ENCODE measurements at places on chromosomes 5 and 9.

GRCh38 chr5:75660678-75661465, 49.6 kb downstream of the ANKDD1B start:
- no peak for DNase-seq

GRCh38 chr9:137589441-137590122, 730 bp downstream of the ZMYND19 start:
- DNase-seq = no peak

DNA sequence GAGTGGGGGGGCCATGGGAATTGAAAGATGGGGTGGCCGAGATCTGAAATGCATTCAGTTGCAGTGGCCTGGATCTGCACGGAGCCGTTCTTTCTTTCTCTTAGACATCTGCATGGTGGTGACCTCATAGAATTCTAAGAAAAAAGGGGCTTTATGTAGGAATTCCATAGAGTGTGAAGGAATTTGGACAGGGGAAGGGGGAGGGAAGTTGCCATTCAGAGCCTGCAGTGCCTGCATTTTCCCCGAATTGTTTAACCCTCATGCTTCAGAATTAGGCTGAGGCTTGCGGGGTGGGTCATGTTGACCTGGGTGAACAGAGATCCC, 4.9 kb downstream of the NEK6 start:
- no peak for DNase-seq

DNA sequence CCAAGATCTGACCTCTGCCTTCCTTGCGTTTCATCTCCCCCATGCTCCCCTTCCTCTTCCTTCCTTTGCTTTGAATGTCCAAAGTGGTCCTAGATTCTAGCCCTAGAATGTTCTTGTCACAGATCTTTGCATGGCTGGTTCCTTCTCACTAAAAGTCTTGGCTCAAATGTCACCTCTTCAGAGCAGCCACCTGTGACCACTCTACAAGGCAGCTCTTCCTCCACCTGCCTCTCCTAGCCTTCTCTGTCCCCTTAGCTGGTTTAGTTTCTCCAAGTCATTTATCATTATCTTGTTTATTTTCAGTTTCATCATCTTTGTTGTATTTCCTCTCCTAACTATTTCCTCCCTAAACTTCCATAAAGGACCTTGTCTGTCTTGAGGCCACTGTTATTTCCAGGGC, 7.1 kb upstream of the OCLN start:
- no peak for DNase-seq

DNA sequence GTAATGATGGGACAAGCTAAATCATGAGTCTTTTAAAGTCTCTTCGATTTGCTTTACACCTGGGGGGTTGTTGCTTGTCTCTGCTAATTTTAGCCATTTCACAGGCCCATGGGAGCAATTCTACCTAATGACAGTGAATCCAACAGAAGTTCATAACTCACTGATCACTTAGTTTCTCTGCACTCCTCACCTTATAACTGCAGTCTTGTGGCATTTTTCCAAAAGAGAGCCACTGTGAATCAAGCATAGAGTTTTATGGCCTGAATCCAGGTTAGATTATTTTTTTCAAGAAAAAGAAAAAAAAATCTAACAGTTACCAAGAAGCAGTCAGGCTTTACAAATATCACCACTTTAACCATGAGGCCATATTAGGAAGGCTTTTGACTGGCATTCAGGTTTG, 1.5 kb upstream of the IL7R start:
- DNase-seq = no peak

DNA sequence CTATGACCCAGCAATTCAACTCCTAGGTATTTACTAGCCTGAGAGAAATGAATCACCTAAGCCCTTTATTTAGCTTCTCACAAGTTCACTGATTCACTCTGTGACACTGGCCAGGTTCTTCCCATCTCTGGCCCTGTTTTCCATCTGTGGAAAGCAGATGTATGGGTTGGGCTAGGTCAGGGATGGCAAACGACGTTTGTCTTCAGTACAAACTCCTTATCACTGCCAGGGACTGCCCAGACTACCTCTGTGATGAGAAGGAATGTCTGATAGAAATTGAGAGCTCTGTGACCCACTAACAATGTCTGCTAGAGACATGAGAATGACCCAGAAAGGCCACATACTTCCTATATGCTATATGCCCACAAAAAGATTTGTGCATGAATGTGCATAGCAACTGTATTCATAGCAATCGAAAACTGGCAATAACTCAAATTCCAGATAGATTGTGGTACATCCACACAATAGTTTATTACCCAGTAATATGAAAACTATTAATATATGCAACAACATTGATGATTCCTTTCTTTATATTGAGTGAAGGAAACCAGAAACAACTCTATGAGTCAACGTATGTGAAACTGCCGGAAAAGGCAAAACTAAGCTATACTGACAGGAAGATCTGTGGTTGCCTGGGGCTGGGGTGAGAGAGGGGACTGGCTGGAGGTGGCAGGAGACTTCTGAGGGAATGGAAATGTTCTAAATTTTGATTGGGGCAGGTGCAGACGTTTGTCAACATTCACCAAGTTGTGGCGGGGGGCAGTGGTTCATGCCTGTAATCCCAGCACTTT, 32.0 kb upstream of the ADAM19 start:
- no peak for DNase-seq

DNA sequence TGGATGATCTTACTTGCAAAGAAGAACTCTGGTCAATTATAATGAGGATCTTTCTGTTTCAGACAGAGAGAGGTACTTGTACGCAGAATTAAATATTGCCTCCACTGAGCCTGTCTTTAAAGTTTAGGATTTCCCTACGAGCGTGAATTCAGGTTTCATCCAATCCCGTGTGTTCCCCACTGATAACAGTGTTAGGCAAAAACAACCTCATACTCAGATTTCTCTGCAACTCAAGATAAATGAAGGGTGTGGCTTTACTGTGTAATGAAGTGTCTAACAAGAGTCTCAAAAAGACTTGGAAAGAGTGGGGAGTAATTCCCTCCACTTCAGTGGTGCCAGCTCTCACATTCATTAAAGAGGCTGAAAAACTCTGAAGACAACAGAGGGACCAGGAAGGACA, 53.2 kb upstream of the ACO1 start:
- DNase-seq = no peak

DNA sequence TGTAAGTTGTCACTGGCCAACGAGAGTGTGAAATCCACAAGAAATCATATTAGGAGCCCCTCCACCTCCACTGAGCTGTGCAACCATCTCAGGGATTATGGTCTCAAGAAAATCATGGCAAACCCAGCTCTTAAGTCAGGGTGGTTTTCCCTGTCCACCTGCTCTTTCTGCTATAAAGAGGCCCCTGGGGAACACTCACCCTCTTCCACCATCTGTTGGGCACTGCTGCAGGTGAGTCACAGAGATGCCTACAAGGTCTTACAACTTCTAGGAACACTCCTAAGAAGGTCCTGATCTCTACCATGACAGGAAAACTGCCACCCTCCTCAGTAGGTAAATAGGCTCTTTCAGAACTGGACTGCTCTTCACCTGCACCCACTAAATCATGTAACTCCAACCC, 61.8 kb downstream of the DRD1 start:
- DNase-seq = no peak

DNA sequence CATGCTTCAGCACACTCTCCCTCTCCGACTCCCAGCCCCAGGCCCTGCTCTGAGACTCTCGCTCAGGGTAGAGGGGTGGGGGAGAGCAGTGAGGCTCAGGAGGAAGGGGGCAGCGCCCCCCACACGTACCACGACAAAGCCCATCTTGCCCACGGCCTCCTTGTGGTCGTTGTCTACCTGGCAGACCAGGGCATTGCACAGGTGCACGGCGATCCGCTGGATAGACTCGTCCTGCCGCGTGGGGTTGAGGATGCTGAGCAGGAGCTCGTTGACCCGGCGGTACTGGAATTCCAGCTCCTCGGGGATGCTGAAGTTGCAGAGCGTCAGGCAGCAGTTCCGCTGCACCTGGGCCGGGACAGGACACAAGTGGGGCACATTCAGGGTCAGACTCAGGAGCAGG, 18.5 kb upstream of the ZDHHC12 start:
- no peak for DNase-seq

DNA sequence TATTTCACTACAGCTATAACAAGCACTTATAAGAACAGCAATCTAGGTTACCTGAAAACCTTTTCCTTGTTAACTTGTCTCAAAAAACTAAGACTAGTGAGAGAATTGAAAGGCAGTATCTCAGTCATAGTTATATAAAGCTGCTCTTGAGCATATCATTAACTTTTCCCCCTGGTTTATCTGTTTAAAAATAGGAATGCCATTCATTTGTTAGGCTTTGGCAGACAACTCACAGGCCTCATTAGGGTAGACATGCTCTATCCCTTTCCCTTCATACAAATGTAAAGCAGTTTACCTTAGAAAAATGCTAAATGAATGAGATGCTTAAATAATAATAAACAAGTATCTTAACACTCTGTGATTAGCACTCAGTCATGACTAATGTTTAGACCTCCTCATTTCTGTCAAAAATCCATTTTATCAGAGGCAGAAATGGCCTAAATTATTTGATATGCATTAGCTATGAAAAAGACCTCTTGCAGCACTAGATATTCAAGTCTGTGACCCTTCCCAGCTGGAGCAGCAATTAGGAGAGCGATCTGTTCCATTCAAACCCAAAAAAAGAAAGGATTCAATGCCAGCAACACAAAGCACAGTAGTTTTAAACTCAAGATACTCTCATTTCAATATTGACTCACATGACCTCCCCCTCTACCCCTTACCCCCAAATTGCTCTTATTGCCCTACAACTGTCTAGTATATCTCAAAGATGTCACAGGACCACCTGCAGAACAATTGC, 1578.8 kb upstream of the WWC1 start:
- no peak for DNase-seq

DNA sequence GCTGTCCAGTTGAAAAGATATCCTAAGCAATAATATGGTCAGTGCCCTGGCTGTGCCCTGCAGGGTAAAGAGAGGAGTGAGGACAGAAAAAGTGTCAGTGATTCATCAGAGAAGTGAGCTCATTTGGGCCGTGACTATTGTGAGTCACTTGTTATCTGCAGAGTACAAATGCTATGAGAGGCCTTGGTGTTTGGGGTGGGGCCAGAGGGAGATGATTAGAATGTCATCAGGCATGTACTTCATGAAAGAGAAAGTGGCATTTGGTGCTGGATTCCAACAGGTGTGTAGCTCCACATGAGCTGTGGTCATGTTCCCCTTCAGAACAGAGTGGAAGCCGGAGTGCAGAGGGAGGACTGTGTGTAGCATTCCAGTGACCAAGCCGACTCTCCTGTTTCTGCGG, 174.1 kb downstream of the KDM4C start:
- no peak for DNase-seq

DNA sequence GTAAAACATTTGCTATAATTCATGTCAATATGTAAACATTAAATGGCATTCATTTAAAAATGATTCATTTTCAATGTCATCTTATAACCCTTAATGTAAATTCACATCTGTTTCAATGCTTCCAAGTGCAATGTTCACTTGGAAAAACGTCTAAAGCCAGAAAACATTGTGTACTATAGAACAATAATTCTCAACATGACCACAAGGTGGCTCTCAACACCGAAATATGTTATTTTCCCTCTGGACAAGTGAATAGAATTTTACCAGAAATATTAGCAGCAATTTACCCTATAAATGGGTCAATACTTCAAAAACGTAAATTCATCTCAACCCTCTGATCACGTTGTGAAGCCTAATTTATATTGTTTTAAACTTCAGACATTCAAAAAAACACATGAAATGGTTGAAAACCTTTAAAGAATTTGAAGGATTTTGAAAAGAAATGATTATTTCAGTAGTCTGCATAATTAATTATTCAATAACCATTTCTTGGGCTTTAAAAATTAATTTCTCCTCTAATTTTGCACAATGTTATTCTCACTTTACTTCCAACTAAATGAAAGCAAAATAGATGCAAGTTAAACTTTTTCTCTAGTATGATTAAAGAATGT, 11.0 kb downstream of the CDH10 start:
- no peak for DNase-seq

GRCh38 chr5:150746-151145, 40.5 kb upstream of the LRRC14B start:
- DNase-seq = no peak

GRCh38 chr9:135045928-135046738, 41.3 kb upstream of the OLFM1 start:
- no peak for DNase-seq

DNA sequence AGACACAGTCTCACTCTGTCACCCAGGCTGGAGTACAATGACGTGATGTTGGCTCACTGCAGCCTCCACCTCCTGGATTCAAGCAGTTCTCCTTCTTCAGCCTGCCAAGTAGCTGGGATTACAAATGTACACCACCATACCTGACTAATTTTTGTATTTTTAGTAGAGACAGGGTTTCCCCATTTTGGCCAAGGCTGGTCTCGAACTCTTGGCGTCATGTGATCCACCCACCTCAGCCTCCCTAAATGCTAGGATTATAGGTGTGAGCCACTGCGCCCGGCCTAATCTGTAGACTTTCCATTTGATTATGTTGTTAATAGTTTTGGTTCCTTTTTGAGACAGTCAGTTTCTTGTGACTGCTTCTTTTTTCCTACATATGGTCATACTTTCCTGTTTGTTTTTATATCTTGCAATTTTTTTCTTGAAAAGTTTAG, 31.0 kb downstream of the MTREX start:
- no peak for DNase-seq

- DNase-seq = no peak
These were observed 126.7 kb downstream of the SNX18 start for GRCh38 chr5:54644226-54644625.

- no peak for DNase-seq
These were observed 49.2 kb downstream of the MYO10 start for GRCh38 chr5:16886793-16887345.

DNA sequence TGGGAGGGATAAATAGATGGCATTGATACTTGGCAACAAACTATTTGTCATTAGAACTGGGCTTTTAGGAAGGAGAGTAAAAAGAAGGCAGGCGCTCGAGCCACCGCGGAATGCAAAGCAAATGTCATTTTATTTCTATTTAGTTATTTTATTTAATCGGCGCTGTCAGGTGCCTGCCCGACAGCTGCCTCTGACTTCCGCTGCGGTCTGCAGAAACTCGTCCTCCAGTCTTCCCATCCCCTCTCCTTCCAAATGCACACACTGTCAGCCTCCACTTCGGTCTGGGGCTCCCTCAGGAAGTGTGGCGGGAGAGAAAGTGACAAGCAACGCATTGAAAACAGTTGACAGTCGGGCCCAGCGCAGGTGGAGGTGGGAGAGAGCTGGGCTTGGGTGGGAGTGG, 29.3 kb downstream of the ASS1 start:
- no peak for DNase-seq

Data from NCI-H510A (cell line).